Activated CD4-positive, alpha-beta T cell treated with anti-CD3 and anti-CD28 coated beads, Interleukin-2, amount 50 U/mL, for 4 hours (primary cell): ENCODE measurements at places on chromosomes 7 and 10.

DNA sequence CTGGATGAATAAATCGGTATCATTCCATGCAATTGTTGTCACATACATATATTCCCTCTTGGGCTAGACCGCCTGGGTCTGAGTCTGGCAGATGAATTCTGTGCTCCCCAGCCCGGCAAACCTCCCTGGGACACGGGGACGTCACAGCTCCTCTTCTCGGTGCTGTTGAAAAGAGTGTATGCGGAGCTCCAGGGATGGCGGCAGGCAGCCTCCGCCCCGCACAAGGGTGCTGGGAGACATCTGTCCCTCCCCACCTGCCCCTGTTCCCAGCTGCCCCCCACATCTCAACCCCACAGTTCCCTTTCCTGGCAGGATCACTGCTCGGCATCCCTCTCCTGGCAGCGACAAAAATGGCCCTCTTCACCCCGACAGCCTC is 32.1 kb downstream of the PRKAG2 start:
- DNase-seq = no peak

DNA sequence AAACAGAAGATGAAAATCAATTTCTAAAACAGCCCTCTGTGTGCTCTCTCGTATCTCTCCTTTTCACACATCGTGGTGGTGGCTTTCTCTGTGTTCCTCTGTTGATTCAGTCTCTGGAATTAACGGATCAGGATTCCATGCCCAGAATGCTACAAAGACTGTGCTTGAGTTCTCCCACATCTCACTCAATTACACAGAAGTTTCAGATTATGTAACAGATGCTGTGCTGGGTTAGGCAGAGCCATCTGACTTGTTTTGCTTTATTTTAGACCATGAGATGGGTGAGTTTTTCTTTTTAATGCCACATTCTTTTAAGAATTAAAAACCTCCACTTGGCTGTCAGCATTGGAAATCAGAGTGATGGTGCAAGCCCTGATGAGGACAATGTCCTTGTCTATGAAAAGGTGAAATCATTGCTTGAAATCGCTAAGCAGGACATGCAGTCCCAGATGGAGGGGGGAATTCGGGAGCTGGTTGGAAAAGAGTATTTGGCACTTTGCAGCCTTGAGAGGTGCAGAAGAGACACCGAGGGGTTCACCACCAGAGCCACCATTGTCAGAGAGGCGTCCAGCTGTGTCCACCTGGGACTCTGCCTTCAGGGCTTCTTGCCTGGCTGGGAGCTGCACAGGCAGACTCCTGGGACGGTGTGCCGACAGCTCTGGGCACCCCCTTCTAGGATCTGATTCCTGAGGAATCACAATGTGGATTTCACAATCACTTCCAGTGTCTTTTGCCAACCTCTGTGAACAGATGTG is 80.4 kb downstream of the EGFR start:
- DNase-seq = no peak

- DNase-seq = no peak
These were observed 71.5 kb downstream of the XPNPEP1 start for GRCh38 chr10:109851616-109852474.

DNA sequence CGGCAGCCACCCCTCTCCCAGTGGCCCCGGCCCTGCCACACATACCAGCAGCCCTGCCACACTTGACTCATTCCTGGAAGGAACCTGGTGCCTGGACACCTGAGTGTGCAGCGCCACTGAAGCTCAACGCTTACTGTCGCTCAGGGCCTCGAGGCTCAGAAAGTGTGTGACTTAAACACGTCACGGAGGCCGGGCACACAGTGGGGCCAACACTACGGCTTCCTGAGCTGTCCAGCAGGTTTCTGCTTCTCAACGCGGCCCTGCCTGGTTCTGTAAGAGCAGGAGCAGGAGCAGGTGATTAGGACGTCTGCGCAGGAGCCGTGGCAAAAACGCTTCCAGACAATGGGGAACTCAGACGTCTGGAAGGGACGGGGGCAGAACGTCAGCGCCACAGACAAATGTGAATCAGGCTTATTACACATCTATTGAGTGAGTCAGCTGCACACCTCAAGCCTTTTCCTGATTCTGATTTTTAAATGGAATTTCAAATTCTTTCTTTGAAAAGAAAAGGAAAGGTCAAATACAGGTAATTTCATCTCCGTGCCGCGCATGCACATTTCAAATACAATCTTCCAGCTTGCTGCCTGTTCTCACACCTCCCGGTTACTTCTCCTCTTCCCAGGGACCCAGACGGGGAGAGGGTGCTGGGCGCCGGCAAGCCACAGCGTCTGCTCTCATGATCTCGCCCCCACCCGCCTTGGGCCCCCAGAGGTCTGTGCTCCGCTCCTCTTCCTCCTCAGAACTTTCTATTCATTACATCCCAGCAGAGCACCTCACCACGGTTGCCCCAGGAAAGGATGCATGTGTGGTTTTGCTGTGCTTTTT is 66.6 kb downstream of the ADARB2 start:
- no peak for DNase-seq

GRCh38 chr10:130443066-130443465 is 306.9 kb downstream of the GLRX3 start:
- DNase-seq = no peak

DNA sequence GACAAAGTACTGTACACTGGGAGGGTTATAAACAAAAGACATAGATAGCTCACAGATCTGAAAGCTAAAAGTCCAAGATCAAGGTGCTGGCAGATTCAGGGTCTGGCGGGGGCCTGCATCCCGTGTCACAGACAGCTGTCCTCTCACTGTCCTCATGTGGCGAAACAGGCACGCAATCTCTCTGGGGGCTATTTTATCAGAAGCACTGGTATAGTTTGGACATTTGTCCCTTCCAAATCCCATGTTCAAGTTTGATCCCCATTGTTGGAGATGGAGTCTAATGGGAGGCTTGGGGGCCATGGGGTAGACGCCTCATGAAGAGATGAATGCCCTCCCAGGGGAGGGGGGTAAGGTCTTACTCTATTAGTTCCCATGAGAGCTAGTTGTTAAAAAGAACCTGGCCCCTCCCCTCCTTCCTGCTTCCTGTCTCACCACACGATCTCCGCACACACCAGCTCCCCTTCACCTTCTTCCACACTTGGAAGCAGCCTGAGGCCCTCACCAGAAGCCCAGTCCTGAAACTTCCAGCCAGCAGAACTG is 72.5 kb upstream of the UCN3 start:
- no peak for DNase-seq

- DNase-seq = no peak
These were observed 201.4 kb downstream of the TNS3 start for GRCh38 chr7:47380325-47381133.

DNA sequence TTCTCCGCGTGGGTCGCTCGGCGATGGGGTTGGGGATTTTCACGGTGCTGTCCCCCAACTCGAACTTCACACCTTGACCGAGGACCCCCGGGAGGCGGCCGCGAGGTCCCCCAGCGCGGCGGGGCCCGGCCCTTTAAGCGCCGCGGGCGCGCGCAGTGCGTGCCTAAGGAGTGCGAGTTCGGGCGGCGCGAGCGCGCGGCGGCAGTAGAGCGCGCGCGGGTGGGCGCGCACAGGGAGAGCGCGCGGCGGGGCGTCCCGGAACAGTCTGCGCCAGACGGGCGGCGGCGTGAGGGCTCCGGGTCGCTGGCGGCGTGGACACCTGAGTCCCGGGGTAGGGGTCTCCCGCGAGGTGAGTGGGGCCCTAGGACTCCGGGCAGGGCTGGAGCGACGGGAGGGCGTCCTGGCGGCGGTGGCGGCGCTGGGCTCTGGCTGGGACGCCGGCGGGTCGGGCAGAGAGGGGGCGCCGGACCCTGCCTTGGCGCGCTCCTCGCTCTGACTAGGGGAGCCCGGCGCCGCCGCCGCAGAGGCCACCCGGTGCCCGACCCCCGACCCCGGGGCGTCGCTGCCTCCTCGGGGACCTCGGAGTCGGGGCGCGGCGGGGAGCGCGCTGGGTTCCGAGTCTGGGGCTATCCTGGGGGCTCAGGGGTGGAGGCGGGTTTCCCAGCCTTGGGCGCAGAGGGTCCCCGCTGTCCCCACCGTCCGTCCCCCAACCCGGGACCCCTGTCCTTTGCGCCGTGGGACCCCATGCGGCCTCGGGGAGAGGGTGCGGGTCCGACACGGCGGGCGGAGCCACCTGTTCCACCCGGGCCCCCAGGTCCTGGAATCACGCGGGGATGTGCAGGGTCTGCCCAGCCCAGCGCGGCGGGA is at the start of gene PROSER2:
Gene PROSER2 (plus strand): TSS at position 235 of the 867 bp plus-strand sequence. CDS start 28,722 bp downstream, outside the sequence.
- peak; percentile 20 for DNase-seq

GRCh38 chr7:95553939-95554338 is 42.4 kb downstream of the PDK4 start:
- no peak for DNase-seq

DNA sequence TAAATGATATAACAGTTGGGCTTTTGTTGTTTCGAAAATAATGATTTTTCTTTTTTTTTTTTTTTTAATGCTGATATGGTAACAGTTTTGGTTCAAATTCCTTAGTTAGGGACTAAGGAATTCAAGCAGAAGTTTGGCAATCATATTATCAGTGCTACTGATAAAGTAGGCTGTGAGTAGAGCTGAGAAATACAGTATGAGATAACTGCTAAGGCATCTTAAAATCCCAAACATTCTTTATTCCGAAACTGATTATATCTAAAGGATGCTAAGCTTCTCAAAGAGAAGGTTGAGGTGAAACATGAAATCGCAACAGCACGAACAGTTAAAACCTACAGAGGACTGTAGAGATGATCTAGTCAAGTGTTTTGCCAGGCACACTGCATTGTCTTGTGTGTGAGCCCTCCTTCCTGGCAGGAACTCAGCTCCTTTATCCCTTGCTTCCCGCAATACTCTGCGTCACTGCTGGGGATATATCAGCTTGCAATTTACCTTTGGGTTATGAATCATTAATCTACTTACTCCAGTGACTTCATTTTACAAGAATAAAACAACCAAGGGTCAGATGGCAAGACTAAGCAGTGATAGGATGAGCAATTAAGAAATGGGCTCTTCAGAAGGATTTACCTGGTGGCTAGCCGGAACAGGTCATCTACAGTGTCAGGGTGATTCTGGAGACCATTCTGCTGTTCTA is 36.7 kb downstream of the IRF5 start:
- DNase-seq = no peak

DNA sequence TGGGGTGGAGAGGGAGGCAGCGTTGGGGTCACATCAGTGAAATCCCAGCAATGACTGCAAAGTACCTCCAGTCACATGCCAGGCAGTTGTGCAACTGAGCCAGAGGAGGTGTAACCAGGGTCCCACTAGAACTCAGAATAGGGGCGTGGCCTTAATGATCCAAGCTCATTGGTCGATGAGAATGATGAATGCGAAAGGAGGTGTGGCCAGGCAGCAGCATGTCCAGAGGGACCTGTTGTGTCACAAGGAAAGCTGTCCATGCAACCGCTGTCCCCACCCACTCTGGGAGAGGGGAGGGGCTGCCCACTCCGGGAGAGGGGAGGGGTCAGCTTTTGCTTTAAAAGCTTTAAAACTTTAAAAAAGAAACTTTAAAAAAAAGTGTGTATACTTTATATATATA is 25.3 kb upstream of the MTPAP start:
- DNase-seq = no peak

- DNase-seq = no peak
These were observed 34.0 kb downstream of the GOT1 start for GRCh38 chr10:99396471-99396870.

DNA sequence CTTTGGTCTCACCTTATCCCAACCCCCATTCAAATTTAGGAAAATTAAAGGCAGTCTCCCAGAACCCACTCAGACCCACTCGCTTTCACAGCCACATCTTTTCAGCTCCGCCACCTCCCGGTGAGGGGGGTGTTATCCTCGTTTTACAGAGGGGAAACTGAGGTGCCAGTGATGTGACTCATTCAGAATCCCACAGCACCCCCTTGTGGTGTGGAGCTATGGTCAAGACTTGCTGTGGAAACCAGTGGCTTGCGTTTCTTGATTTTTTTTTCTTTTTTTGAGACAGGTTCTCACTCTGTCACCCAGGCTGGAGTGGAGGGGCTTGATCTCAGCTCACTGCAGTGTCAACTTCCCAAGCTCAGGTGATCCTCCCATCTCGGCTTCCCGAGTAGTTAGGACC is 27.6 kb downstream of the SLC35G1 start:
- no peak for DNase-seq

- DNase-seq = peak; percentile 19
These were observed 181.4 kb downstream of the ARID5B start for GRCh38 chr10:62082729-62083411.

DNA sequence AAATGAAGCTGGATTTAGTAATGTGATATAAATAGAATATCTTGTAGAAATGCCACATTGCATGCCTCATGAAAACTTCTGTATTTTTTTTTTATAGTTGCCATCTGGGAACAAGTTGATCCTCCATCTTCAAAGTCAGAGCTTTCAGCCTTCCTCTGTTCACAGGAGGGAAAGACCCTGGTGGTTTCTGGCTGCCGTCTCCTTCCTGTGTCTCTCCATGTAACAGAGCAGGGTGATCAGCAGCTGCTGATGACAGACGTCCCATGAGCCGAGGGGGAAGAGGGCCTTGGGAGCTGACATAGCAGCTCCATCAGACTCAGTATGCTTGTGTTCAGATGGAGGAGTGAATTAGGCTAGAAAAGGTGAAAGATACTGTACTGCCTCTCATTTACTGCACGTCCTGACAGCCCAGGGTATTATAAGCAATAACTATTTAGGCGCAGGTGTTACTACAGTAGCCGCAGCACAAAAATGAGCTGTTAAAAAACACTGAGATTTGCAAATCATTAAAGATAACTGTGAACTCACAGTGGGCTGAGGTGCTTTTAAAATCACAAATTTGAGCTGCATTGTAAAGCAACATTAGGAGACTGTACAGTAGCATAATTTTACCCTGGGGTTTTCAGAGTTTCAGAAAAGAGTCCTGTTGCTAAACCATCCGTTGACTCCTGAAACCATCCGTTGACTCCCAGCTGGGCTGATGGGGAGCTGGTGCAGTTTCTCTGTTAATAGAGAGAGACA is 103.3 kb downstream of the CFAP58 start:
- no peak for DNase-seq

GRCh38 chr7:43701500-43701854 is 27.8 kb downstream of the COA1 start:
- no peak for DNase-seq

- DNase-seq = no peak
These were observed 55.5 kb downstream of the KDM7A start for GRCh38 chr7:140121326-140121725.

DNA sequence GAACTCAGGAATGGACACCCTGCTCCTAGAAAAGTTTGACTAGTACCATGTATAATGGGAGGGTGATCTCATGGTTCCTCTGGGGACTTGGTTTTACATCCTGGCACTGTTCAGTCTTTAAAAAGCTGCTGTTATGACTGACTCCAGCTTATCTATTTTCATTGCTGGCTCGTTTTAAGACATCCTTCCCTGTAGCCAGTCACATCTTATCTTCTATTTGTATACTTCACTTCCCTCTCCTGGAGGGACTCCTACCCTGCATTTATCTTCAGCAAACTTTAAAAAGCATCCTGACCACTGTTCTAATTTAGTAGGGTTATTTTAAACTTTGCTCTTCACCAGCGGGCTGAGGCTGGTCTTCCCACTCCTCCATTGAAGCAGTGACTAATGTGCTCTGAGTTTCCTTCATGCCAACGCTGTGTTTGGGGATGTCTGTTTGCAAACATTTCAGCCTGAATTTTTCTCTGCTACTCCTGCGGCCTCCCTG is 72.9 kb upstream of the ARMC3 start:
- DNase-seq = no peak
